ENCODE measurements at places on chromosomes 2 and 18.

- no peaks in the 10 kb centered on the region for H3K27me3 ChIP-seq
- H3K36me3 ChIP-seq = peaks cover 19% of the 10 kb centered on the region
- H3K4me3 ChIP-seq = no peak overlapping the region
- no peak overlapping the region for H3K27ac ChIP-seq
- no peak for DNase-seq
- peaks cover 38% of the 10 kb centered on the region for H3K4me1 ChIP-seq
Measured at GRCh38 chr2:105875241-105875640, 130.5 kb downstream of the NCK2 start.

DNA sequence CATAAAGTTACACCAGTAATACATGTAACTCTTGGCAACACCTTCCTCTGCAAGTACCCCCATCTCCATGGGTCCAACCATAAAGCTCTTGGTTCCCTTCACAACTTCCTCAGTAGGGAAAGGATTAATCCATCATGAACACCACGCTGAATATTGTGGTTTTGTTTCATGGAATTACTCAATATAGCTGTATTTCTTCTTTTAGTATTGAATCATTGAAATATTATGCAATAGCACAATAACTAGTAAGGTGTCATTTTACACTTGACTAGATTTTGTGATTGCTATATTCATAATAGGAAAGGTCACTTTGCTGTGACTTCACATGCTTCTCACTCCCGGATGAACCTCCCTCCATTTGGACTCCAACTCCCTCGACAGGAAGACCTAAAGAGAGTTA, 29.7 kb upstream of the PID1 start:
- H3K36me3 ChIP-seq = no peaks in the 10 kb centered on the region
- no peak overlapping the region for H3K4me3 ChIP-seq
- DNase-seq = no peak
- H3K27ac ChIP-seq = no peak overlapping the region
- no peaks in the 10 kb centered on the region for H3K4me1 ChIP-seq

GRCh38 chr2:207149249-207150213, 16.2 kb downstream of the KLF7 start:
- peaks cover 4% of the 10 kb centered on the region for H3K36me3 ChIP-seq
- no peak for DNase-seq
- no peaks in the 10 kb centered on the region for H3K27me3 ChIP-seq
- H3K27ac ChIP-seq = no peak overlapping the region
- H3K4me1 ChIP-seq = peaks cover 67% of the 10 kb centered on the region
- no peak overlapping the region for H3K4me3 ChIP-seq

DNA sequence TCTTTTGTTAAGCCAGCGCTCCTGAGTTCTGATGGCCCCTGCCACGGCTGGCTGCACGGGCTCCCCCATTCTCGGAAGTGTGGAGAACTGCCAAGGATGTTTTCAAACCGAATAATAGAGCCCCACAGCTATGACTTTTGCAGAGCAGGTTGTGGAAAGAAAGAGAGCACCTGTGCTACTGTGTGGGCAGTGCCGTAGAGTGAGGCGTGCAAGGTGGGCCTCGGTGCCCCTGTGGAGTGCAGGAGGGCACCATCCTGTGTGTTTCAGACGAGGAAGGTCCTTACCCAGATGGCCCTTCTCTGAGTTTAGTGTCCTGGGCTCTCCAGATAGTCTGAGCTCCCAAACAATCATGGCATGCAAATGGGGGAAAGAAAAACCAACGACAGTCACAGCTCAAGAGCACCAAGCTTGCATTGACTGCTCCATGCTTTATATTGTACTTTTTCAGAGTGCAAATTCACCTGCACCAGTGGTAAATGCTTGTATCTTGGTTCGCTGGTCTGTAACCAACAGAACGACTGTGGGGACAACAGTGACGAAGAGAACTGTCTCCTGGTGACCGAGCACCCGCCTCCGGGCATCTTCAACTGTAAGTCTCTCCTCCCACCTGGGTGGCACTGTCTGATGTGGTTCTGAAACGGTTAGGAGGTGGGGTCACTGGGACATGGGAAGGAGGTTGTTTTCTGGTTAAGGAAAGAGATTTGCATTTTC, 219.4 kb downstream of the LDLRAD4 start:
- no peaks in the 10 kb centered on the region for H3K4me1 ChIP-seq
- no peaks in the 10 kb centered on the region for H3K36me3 ChIP-seq
- DNase-seq = no peak
- no peak overlapping the region for H3K27ac ChIP-seq
- H3K27me3 ChIP-seq = peaks cover 3% of the 10 kb centered on the region
- H3K4me3 ChIP-seq = no peak overlapping the region

DNA sequence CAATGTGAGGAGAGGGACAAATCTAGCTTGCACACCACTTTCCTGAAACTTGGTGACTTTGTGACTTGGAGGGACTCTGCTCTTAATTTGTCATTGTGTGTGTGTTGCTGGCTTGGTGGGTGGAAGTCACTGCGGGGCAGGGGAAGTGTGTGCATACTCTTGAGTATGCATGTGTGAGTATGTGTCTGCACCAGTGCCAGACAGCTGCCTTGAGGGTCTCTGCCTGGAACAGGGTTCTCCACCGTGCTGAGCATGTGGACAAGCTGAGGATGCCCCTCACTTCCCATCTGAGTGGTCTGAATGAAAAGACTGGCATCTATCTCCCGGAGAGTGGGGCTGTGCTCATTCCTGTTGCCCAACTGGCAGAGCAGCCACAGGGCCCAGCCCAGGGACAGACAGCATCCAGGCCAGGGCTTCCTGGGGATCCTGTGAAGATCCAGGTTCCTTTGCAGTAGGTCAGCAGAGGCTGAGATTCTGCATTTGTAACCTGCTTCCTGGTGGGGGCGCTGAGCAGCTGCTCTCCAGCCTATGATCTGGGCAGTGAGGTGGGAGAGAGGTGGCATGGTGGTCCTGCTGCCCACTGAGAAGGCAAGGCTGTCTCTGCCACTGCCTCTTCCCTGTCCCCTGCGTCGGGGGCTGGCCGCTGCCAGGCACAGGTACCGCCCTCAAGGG, 138.9 kb upstream of the HAAO start:
- no peak for DNase-seq
- H3K4me3 ChIP-seq = no peak overlapping the region
- no peaks in the 10 kb centered on the region for H3K27me3 ChIP-seq
- no peaks in the 10 kb centered on the region for H3K36me3 ChIP-seq

DNA sequence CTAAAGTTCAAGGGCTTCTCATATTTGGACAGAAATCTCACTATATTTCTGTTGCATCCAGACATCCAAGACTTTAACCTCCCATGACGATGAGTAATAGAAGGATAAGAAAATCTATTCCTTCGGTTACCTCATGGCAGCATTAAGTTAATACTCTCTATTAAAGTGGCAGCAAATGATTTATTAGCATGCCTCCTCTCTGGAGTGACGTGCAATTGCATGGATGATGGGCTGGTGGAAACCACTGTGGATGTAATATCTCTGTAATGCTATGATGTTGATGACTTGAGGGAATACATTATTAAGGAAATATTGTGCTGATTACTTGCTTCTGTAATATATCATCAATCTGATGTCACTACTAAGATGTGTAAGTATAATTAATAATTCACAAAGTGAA, 336.8 kb downstream of the DSEL start:
- H3K27me3 ChIP-seq = no peaks in the 10 kb centered on the region
- no peak overlapping the region for H3K27ac ChIP-seq
- H3K4me1 ChIP-seq = peaks cover 15% of the 10 kb centered on the region
- no peak overlapping the region for H3K4me3 ChIP-seq

- H3K27me3 ChIP-seq = no peaks in the 10 kb centered on the region
- peak overlapping the region; percentile 82 for H3K27ac ChIP-seq
- DNase-seq = no peak
- H3K4me1 ChIP-seq = peaks cover 21% of the 10 kb centered on the region
Measured at GRCh38 chr2:120832296-120833070, 96.8 kb downstream of the GLI2 start.
